ENCODE measurements at places on chromosomes 11 and 22.

DNA sequence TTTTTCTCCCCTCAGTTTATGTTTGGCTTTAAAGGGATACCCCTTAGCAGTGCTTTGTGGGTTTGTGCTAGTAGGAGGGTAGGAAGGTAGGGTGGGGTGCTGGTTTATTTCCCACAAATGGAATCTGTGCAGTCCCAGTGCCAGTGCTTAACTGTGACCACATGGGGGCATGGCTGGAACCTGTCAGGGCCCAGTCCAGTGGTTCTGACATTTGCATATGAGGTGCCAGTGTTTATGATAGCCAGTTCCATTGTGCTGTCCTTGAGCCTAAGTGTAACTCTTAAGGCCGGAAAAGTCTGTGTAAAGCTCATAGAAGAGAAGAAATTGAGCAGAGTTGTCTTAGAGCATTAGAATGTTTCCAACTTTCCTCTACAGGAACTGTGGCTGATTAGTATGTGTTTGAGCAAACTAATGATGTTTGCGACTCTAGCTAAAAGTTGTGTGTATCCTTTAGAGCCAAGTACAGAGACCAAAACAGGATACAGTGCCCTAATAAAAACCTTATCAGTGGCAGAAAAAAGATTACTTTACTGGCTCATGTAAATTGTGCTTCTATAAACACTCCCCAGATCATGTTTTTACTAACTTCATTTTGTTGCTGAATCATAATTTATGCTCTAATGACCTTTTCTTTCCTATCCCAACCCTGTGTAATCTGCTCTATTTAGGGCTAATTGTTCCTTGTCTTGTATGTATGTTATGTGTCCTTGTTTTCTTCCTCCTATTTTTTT lies 38.1 kb downstream of the DIXDC1 start:
- DNase-seq = no peak

GRCh38 chr11:41201156-41201555 lies 258.3 kb downstream of the LRRC4C start:
- no peak for DNase-seq

GRCh38 chr11:30387891-30388861 lies 65.3 kb downstream of the ARL14EP start:
- DNase-seq = no peak

DNA sequence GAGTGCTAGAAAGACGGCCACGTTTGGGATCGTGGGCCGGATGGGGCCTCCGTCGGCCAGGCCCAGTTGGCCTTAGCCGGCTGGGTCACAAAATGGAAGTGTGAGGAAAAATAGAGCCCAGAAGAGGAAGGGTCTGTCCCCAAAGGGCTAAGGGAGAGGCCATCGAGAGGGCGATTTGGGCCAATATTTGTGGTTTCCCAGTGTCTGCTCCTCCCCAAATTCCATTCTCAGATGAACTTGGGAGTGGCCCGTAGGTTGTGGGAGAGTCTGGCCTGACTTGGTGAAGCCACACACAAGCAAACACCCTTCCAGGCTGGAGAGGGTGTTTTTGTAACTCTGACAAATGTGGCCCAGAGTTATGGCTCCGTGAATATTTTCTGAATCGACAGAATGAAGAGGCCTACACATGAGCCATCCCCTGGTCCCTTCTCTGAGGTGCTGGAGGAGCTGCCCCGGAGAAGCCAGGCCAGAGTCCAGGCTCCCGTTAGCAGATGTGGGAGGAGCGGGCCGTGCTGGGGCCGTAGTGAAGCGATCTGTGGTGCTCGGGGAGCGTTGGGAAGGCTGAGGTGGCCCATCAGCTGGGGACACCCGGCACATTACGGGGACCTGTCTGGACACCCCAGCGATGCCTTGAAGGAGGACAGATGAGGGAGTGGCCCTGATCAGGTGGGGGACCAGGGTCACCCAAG lies 73.5 kb upstream of the PPARA start:
- DNase-seq = no peak

GRCh38 chr11:3825473-3826154 lies 15.1 kb downstream of the RHOG start:
- no peak for DNase-seq

- DNase-seq = no peak
Observed at GRCh38 chr22:35070451-35071093, 4.6 kb downstream of the ISX start.

DNA sequence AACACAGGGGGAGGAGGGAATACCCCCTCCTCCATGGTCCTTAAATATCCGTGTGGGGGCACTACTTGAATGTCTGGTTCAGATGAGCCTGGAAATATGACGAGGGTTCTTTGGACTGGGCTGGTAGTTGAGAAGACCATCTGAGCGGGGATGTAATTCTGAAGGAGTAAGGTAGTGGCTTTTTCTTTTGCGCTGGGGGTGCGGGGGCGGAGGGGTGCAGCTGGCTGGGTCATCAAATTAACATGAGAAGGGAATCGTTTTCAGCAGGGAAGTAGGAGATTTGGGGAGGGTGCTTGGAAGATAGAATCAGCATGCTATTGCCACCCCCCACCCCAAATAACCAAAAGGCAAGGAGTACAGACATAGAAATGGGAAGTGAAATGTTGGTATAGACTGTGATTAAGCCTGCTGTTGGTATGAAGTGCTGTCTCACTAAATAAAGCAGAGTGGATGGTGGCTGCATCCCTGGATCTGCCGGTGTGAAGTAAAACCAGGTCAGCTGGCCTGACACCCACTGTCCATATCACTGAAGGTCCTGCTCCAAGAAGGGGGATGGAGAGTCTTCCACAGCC lies 121.9 kb upstream of the HSD17B12 start:
- DNase-seq = no peak

DNA sequence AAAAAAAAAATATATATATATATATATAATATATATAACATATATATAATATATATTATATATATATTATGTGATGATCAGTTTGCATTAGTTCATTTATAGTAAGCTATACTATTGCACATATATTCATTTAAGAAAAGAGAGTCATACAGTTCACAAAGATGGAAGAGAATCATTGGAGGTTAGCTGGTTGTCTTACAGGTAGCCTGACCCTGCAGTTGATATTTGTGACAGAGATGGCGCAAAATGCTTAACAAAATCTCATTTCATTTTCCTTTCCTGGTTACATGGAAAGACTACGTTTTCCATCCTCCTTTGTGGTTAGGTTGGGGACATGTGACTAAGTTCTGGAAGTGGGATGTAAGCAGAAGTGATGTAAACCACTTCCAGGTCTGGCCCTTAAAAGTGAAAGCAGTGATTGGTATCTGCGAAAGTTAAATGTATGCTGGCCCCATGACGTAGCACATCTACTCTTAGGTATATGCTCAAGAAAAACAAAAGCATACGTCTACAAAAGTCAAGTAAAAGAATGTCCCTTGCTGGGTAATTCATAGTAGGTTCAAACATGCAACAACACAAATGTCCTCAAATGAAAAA lies 7.2 kb upstream of the TMEM135 start:
- DNase-seq = no peak

- DNase-seq = no peak
Observed at GRCh38 chr22:38249301-38249700, 23.5 kb downstream of the TMEM184B start.

DNA sequence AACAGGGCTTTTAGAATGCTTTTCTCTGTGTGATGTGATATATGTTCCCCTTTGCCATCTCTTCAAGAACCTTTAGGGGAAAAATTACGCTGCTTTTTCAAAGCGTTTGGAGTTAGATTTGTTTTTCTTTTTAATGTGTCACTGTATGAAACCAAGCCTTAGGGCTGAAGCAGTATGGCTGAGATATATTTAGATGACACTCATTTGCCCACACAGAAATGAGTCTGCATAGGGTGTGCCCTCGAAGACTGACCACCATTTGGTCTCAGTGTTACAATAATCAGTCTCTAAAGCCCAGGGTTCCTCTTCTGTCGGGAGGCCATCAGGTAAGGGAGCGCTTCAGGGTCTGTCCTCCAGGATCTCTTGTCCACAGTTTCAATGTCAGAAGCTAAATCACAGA lies 213.0 kb upstream of the NCAM1 start:
- DNase-seq = no peak

DNA sequence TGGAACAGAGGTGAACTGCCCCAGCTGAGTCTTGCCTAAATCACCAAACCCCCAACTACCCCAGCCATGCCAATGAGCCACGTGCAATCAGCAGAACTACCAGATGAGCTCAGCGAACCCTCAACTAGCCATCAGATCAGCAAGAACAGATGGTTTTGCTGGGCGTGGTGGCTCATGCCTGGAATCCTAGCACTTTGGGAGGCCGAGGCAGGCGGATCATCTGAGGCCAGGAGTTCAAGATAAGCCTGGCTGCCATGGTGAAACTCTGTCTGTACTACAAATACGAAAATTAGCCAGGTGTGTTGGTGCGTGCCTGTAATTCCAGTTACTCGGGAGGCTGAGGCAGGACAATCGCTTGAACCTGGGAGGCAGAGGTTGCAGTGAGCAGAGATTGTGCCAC lies 374.3 kb downstream of the NXPE2 start:
- no peak for DNase-seq

Data from activated T-helper 9 cell treated with anti-CD3 and anti-CD28 coated beads, Interleukin-2, amount 50 U/mL, for 16 hours (primary cell).